ENCODE measurements at places on chromosomes 2 and 18.
A peak's percentile ranks its signal among the peaks of the same experiment; 100 is the strongest.

DNA sequence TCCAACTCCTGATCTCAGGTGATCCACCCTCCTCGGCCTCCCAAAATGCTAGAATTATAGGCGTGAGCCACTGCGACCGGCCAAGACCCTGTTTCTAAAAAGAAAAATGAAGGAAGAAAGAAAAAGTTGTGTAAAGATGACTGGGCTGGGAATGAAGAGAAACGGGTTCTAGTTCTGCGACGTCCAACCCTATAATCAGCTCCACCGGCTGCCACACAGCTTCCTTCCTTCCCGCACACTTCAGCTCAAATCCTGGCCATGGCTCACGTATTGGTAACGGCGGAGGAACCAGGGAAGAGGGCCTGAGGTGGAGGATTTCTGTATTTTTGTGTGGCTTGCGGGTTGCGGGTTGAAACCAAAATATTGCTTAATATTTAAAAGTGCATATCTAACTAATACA is 88.1 kb downstream of the MYL12B start:
- no peak for DNase-seq

GRCh38 chr2:234797566-234798250 is 154.1 kb upstream of the SH3BP4 start:
- DNase-seq: no peak

GRCh38 chr2:181806039-181806392 is 85.5 kb upstream of the ITPRID2 start:
- DNase-seq: no peak

DNA sequence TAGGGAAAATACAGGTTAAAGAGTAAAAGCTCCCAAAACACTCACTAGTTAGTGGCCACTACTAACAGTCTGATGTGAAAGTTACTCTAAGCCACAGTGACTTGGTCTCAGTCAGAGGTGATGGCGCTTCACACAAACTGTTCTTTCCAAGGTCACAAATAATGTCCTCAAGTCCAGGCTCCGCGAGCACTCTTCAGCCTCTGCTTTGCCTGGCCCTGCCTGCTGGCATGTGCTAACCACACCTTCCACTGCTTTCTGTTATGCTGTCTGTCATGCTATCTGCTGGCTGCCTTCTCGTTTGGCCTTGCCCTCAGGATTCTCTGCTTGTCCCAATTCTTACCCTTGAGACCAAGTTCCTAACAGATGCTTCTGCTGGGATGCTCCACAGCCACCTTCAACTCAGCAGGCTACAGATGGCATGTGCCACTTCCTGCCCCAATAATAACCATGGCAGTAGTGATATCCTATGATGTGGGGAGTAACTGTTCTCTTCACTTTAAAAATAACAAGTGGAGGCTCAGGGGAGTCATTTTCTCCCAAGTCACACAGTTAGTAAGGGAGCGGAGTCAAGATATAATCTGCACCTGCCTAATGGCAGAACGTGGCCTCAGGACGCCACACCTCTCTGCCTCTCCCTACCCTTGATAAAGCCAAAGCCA is 75.7 kb downstream of the ZAP70 start:
- DNase-seq: no peak

- no peak for DNase-seq
These were observed 73.3 kb upstream of the FOSL2 start for GRCh38 chr2:28319118-28320008.

GRCh38 chr2:138060301-138060635 is 96.0 kb downstream of the HNMT start:
- DNase-seq: no peak

DNA sequence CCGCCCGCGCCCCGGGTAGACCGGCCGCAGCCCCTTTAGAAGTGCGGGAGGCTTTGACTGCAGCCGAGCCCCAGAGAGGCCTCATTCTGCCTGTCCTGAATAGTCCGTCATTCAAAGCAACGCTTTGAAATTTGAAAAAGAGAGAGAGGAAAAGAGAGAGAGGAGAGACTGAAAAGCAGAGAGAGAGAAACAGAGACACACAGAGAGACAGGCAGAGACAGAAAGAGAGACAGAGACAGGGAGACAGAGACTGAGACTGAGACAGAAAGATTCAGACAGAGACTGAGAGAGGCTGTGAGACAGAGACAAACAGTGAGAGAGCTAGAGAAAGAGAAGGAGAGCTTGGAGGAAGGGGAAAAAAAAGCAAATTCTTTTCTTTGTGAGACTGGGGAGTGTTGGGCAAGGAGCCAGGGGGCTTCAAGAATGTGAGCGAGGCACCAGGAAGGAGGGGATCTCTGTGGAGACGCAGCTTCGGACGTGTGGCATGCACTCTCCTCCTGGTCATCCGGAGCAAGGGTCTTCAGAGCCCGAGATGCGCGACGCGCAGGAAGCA is 73.1 kb downstream of the MYCN start:
- no peak for DNase-seq

GRCh38 chr18:6591491-6591890 is 138.0 kb upstream of the ARHGAP28 start:
- no peak for DNase-seq

DNA sequence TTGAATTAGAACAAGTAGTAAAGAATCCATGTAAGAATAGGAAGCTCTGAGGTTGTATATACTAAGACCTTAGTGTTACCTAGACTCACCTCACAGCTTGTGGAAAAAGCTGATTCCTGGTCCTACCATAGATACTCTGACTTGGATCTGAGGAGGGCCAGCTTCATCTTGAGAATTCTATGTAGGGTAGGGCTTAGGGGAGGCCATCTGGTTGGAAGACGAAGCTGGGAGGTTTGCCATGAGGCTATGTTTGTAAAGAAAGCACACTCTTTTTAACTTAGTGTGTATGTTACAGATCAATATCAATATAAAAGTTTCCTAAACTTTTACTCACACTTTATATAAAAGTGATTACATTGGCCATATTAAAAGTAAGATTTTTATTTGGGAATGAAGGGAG is 77.1 kb upstream of the GALNT5 start:
- DNase-seq: no peak

DNA sequence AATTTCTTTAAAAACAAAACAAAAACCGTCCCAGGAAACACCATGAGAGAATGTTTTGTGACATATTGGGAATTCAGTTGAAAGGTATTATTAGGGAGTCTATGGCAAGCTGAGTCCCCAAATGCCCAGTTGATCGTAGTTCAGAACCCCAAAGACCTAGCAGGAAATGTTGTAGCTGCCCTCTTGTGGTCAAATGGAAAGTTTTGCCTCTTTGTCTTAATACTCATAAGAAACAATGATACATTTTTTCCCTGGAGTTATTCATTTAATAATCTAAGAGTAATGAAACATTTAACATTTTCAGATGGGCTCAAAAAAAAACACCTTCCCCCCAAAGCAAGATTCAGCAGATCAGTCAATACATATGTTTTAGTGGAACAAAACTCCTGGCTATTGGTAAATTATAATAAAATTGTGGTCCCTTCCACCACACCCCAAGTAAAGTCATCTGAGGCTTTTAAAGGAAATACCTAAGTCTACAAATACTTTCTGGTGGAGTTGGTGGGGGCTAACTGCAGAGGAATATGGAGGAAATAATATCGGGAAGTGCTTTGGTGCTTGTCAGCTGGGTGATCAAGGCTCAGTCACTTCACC is 37.8 kb upstream of the EFEMP1 start:
- no peak for DNase-seq

DNA sequence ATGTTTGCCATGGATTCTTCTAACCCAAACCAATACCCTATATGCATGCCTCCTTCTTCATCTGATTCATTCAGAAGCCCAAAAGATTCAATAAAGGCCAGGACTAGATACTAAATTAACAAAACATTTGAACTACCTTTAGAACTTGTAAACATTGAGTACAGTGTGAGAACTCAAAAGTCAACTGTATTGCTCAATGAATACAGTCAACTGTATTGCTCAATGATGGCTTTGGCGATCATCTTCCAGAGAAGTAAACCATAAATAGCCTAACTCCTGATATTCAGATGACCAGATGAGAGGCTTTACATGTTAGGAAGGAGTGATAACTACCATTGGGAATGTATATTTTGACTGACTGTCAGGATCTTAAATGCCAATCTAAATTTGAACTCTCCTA is 206.5 kb upstream of the ITGA4 start:
- DNase-seq: no peak

- no peak for DNase-seq
These were observed 72.4 kb upstream of the TNP1 start for GRCh38 chr2:216932113-216932862.

- no peak for DNase-seq
These were observed 127.6 kb downstream of the MAPK4 start for GRCh38 chr18:50687491-50687890.

DNA sequence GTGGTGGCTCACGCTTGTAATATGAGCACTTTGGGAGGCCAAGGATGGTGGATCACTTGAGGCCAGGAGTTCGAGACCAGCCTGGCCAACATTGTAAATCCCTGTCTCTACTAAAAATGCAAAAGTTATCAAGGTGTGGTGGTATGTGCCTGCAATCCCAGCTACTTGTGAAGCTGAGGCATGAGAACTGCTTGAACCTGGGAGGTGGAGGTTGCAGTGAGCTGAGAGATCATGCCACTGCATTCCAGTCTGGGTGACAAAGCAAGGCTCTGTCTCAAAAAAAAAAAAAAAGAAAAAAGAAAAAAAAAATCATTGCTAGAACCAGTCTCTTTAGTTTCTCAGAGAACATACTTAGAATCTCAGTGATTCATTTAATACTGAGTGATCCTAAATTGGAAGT is 217.1 kb downstream of the DYM start:
- no peak for DNase-seq

- no peak for DNase-seq
These were observed 42.7 kb upstream of the EVA1A start for GRCh38 chr2:75603477-75603876.

GRCh38 chr2:113979191-113980128 is 89.6 kb downstream of the ACTR3 start:
- peak; percentile 17 for DNase-seq

All from activated T-cell treated with anti-CD3 and anti-CD28 coated beads for 4 hours (primary cell).